ENCODE measurements at places on chromosomes 13 and 19.

- DNase-seq = no peak
Measured at GRCh38 chr13:33260168-33261098, 25.1 kb downstream of the STARD13 start.

- DNase-seq = no peak
Measured at GRCh38 chr13:68998056-68998455, 1109.6 kb upstream of the ATXN8OS start.

GRCh38 chr13:45500492-45501174 is 35.9 kb downstream of the COG3 start:
- no peak for DNase-seq

GRCh38 chr19:49427855-49428546 is 2.8 kb downstream of the GFY start:
- no peak for DNase-seq

DNA sequence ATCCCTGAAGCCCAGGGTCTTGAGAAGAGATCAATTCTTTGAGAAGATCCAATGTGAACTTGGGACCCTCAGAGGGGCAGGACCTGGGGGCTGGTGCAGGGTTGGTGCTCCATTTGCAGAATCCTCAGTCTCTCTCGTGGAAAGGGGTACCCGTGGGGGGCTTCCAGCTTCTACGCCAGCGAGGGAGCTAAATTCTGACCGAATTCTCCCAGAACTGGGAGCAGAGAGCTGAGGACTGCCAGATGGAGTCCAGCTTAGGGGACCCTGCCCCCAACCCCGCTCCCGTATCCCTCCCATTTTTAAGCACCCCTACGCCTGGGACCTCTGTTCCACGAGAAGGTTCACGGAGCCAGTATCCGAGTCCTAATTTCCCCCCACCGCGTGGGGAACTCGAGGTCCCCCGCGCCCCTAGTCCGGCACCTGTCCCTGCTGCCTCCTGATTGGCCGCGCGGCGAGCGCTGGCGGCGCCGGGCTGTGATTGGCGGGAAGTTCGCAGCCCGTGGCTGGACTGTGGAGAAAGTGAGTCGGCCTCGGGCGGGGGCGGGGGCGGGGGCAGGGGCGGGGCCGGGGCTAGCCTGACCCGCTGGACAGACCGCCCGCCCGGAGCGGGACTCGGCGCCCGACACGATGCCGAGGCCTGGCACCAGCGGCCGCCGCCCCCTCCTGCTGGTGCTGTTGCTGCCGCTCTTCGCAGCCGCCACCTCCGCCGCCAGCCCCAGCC is 4.4 kb upstream of the LTBP4 start:
- no peak for DNase-seq

- no peak for DNase-seq
Measured at GRCh38 chr19:42284066-42284501, 15.0 kb downstream of the CIC start.

Data from SK-N-MC (cell line).